NB4 (cell line): ENCODE measurements at places on chromosomes 4 and X.

DNA sequence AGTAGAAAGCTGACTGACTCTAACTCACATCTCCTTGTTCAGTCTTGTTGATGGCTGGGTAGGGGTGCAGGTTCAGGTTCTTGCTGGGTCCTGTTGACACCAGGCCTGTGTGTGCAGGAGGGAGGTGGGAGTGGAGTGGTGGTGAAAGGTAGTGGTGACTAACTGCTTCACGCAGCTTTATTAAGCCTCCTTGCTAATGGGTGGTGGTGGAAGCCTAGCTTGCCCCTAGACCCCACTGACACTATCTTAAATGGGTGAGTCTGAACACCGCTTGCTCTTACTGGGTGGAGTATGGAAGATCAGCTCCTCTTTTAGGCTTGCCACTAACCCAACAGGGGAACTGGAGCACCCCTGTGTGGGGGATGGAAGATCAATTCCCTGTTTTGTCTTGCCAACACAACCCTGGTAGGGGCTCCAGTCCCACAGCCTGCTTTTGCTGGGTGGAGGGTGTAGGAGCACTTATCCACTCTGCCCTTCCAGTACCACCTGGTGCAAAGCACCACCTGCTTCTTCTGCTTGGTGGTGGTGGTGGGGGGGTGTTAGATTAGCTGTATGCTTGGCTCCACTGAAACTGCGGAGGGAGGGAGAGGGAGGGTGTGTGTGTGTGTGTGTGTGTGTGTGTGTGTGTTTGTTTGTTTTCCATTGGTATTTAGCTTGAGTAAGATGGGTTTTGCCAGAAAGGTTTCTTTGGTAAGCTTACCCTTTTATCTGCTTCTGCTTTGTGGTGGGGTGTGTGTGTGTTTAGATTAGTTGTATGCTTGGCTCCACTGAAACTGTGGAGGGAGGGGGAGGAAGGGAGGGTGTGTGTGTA is 25.6 kb downstream of the KDM6A start:
- DNase-seq, result no peak

DNA sequence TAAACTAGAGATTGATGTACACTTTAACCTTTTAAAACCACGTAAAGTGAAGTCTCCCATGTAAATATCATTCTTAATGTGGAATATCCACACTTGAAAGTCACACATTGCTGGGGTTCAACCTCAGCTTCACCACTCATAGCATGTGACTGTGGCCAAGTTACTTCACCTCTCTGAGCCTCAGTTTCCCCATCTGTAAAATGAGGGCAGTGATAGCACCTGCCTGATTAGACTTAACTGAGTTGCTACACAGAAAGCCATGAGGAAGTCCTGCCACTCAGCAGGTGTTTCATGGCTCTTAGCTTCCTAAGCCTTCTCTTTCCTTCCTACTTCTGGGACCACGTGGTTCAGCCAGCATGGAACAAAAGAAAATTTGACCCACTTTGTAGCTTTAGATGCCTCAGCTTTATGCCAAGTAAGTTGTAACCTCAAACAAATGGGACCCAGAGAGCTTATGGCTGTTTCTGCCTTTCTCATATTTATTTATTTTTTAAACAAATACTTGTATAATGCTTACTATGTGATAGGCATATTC is 277.3 kb upstream of the KLF3 start:
- DNase-seq, result no peak

GRCh38 chr4:8871417-8872401 is at the start of gene HMX1:
TSS of gene HMX1 (minus strand) at chr4:8871839. CDS start at chr4:8871614, 225 bp downstream.
- DNase-seq, result no peak

DNA sequence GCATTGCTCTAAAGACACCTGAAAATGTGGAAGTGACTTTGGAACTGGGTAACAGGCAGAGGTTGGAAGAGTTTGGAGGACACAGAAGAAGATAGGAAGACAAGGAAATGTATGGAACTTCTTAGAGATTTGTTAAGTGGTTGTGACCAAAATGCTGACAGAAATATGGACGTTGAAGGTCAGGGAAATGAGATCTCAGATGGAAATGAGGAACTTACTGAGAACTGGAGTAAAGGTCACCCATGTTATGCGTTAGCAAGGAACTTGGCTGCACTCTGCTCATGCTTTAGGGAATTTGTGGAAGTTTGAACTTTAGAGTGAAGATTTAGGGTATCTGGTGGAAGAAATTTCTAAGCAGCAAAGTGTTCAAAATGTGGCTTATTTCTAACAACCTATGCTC is 99.4 kb downstream of the FAM13A start:
- DNase-seq, result peak; percentile 31

DNA sequence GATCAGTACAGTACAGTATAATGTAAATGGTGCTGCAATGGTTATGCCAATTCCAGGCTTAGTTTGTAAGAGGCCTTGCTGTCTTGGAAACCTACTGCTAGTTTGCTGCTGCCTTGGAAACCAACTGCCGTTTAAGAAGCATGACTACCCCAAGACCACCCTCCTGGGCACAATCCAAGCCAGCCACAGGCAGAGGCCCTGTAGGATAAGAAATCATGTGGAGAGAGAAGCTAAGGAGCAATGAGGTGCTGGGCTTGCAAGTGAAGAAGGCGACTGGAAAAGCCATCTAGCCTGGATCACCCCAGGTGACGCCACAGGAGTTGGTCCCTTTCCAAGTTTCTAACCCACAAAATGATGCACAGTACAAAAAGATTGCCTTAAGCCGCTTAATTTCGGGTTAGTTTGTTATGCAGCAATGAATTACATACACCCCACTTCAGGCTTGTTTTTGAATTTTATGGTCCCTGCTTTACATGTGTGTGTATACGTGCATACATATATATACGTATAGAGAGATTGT is 16.9 kb downstream of the ZFP42 start:
- DNase-seq, result no peak

GRCh38 chr4:93018243-93018642 is 714.5 kb downstream of the GRID2 start:
- DNase-seq, result no peak

- no peak for DNase-seq
Observed at GRCh38 chr4:159232465-159233106, 129.7 kb downstream of the RAPGEF2 start.

DNA sequence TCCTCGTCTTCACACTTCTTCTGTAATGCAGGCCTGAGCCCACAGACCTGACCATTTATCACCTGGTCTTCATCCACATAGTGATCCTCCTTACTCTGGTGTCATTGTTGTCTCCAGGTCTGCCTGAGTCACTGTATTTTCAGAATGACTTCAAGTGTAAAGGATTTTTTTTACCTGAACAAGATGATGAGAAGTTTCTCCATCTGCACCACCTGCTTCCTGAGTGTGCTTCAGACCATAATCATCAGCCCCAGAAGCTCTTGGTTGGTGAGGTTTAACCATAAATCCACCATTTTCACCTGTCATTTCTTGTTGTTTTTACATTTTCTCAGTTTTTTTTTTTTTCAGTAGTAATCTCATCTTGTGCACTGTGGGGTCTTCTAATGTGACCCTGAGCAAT is 39.0 kb downstream of the WDR13 start:
- no peak for DNase-seq

DNA sequence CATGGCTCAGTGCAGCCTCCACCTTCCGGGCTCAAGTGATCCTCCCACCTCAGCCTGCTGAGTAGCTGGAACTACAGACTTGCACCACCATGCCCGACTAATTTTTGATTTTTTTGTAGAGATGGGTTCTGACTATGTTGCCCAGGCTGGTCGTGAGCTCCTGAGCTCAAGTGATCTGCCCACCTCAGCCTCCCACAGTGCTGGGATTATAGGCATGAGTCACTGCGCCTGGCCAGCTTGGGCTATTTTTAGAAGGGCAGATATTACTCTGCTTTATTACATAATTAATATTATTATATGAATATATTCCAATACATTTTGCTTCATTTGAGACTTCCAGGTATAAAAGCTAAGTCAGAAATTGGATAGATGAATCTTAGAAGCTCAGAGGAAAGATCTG is 143.7 kb upstream of the ANK2 start:
- no peak for DNase-seq

GRCh38 chr4:173314715-173315114 is 19.4 kb downstream of the HMGB2 start:
- no peak for DNase-seq

DNA sequence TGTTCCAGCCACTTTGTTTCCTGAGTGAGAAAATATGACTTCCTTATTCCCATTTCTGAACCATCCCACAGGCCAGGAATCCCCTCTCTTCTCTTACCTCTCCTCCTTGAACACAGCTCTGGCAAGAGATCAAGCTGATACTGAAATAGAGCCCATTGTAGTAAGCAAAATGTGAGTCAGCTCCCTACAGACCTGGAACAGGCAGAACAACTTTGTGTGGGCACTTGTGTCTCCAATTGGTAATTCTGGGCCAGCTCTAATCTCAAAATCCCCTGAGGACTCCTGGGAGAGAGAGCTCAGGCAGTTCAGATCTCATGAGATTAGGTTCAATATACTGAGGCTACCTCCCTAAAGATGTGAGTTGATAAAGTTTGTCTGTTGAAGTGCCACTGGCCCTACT is 213.5 kb downstream of the GUCY2F start:
- DNase-seq, result no peak

- no peak for DNase-seq
Observed at GRCh38 chrX:117808426-117808825, 308.2 kb downstream of the KLHL13 start.

DNA sequence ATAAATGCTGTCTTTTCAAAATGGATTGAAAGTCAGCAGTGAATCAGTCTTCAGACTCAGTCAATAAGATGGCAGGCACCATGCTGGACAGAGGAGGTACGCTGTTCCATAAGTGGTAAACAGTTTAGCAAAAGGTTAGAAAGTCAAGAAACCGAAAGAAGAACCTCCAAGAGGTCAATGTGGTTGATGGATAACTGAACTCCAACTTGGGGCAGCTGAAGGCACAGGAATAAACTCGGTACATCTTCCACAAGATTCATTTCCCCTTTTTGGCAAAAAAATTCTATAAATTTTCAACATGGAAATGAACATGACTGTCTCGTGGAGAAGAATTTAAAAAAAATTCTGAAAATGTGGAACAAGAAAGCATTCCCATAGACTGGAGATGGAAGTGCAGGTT is 18.4 kb upstream of the SEL1L3 start:
- DNase-seq, result peak; percentile 43

DNA sequence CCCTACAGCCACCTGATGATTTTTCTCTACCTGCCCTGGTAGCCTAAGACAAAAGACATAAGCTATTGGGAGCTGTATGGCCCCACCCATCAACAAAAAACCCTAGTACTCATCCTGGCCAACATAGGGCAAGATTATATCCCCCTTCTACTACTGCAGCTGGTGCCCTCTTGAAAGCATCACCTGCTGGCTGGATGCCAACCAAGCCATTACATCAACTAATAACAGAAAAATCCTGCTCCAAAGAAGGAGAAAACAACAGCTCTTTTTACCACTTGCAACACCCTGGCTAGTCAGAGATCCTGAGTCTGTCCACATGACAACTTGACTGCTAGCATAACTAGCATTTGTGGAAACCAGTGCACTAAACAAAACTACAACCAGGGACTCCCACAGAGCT is 43.6 kb upstream of the UPRT start:
- DNase-seq, result no peak

GRCh38 chrX:133415276-133416105 is at the start of gene GPC4:
TSS of gene GPC4 (minus strand) at chrX:133415489. CDS start at chrX:133414965, 524 bp downstream.
- no peak for DNase-seq

GRCh38 chr4:114229706-114230105 is 250.3 kb upstream of the ARSJ start:
- DNase-seq, result no peak

GRCh38 chr4:3792813-3793212 is 26.6 kb downstream of the ADRA2C start:
- DNase-seq, result peak; percentile 40

- DNase-seq, result no peak
Observed at GRCh38 chr4:188778905-188779304, 639.7 kb downstream of the TRIML1 start.
